ENCODE measurements at places on chromosomes 2 and 18.

DNA sequence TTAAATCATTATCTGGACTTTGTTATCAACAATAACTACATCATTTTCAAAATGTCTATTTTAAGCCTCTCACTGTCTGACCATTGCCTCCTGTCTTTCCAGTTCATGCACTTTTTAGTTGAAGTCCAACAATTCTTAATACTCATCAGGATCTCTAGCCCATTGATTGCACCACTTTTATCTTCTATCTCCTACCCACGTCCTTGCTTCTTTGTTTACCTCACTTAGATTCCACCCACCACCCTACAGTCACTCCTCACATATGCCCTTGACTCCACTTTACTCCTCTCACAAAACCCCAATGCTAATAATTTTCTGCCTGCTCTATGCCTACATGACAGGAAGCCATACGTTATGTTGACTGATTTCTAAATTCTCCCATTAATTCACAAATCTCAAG lies 21.9 kb downstream of the TACR1 start:
- no peak for DNase-seq

DNA sequence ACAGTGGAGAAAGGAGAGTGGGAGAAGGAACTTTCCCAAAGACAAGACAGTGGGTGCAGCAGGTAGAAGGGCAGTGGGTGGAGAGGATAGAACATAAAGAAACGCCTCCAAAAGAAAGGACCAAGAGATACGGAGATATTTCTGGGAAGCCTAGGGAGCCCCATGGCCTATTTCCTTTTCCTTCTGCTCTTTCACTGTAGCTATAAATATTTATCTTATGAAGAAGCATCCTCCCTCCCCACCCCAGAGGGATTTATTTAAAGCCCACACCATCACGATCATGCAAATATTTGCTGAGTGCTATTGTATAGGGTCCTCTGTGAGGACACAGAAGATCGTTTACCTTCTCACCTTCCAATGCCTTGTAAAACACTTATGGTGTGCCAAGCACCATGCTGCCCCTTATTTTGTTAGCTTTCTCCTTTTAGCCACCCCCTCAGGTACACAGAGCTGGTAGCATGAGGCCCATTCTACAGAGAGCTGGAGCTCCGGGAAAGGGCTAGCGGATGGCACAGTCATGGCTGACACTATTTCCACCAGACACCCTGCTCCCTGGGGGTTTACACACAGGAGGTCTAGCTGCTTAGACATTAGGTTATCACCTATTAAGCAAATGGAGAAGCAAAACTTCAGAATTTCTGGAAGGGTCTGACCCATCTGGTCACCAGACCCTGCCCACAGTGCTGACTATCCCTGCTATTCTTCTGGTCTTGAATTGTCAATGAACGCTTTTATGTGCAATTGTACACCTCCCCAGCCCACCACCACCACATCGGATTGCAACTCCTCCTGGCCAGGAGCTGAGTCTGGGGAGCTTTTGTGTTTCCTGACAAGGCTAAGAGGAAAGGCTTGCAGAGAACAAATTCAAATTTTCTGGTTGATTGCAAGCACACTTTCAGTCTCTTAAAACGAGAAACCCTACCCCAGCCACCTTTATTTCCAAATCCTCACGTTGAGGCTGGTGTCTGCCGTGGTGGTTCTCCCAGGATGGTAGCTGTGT lies 91.8 kb upstream of the KLF7 start:
- DNase-seq, result no peak

DNA sequence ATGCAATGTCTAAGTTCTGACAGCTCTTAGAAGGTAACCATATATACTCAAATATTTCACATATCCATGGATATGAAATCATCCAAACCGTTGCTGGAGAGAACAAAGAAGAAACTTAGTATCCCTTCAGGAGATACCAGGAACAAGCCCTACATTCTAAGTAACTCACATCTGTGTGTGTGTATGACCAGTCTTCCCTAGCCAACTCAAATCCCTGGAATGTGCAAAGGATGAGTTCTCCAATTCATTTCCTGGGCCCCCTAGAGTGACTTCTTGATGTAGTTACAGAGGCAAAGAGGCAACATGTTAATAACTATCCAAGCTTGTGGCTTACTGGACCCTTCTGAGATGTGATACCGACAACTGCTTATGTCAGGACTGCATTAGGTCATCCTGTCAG lies 20.1 kb downstream of the TPGS2 start:
- DNase-seq, result no peak

DNA sequence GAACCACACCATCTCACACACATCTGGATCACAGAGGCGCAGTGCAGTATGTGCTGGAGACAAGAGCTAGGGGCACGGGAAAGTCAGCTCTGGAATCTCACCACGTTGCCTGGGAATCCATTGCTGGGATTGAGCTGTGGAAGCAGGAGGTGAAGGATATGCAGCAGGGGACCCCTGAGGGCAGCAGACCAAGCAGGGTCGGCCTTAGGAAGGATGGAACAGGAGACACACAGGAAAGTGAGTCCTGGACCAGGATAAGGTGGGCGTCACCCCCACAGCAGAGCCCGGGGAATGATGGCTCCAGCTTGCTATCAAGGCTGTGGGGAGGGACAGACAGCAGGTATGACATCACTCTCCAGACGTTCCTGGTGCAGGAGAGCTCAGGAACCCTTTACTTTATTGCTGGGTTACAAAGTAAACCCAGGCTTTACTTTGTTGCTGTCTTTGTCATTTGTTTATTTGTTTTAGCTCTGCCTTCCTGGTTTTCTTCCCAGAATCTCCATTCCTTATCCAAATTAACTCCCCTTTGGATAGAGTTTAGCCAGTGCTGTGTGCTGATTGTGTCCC lies 329.8 kb upstream of the MYT1L start:
- no peak for DNase-seq

- no peak for DNase-seq
Observed at GRCh38 chr2:179677077-179677688, 184.2 kb downstream of the ZNF385B start.

DNA sequence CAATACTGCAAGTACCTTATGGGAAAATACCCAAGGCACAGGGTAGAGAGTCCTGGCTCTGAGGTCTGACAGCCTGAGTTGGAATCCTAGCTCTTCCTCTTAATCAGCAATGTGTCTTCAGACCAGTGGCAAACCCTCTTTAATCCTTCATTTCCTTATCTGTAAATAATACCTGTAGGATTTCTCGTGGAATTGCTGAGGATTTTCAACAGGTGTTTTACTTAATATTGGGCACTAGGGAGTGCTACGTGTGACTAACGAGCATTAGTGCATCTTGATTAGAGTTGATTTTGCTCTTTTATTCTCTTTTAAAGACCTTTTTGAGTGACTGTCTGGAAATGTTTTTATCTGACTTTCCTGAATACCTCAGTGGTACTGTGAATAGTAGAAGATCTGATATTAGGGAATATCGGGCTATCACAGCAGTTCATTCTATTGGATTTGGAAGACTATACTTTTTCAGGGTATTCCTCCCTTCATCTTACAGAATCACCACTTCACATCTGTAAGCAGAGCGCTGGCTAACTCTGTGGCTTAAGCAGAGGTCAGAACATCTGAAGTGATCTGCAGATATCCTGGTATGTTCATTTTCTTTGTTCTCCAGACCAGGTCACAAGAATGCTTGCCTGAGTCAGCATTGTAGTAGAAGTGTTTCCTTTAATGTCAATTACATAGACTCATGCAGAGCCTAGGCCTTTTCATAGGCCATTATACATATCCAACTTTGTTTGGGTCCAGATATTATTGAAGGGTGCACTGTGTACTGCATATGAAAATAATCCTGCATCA lies 49.1 kb downstream of the ARHGAP28 start:
- DNase-seq, result no peak

DNA sequence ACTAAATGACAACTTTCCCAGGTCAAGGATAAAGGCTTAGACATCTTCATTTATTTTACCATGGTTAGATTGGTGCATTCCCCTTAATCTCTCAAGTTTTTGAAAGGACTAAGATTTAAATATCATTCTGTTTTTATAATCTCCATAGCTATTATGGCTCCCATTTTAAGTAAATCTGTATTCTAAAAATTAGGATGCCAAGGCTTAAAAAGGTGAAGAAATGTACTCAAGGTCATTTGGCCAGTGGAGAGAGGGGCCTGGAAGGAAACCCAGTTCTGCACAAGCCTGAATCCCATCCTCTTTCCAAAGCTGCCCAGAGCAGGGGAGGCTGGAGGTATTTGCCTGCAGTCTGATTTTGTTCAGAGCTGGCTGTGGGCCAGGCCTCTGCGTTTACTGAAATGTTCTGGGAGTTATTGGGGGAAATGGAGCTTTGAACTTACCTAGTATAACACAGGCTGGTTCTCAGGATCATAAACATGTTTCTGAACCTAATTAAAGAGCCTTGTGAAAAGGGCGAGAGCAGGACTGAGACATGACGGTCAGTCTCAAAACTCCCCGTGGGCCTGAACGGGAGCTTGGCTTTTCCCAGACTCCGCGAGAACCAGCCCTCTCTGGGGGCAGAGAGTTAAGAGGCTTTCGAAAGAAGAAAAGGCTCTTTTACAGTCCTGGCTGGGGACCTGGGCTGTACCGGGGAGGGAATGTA lies 85.6 kb downstream of the DDX1 start:
- DNase-seq, result no peak

GRCh38 chr2:36355890-36356297 lies 316 bp downstream of the CRIM1 start:
- DNase-seq, result no peak

GRCh38 chr2:46856336-46856735 lies 59.3 kb downstream of the MCFD2 start:
- no peak for DNase-seq

GRCh38 chr2:67733517-67733916 lies 329.3 kb downstream of the C1D start:
- no peak for DNase-seq

DNA sequence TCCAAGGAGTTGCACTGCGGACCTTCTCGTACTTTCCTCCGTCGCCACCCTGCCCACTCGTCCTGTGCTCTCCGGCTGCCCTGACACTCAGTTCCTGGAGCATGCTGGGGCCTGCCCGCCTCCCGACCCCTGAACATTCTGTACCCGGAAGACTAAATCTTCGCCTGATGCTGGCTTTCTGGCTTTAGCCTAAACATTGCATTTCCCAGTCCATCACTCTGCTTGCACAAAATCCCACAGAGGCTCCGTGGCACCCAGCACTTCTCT lies 550 bp upstream of the SFXN5 start:
- DNase-seq, result no peak

DNA sequence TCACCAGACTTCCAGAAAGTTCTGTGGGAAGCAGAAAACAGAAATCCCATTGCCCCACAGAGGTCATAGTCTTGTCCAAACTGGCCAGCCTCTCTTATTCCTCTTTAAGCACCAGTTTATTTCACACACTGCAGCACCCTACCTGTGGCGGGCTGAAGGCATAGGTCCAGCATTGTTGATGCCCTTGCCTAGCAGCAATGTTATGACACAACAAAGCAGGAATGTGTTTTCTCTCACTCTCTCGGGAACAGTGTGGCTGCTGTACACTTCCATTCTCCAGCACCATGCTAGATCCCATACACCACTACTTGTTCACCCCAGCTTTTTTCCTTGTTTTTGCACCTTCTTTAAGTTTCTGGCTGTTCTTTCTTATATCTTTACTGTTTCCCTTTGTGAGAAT lies 181.6 kb downstream of the DNAH6 start:
- DNase-seq, result no peak
